ENCODE measurements at places on chromosomes 5 and 9.

DNA sequence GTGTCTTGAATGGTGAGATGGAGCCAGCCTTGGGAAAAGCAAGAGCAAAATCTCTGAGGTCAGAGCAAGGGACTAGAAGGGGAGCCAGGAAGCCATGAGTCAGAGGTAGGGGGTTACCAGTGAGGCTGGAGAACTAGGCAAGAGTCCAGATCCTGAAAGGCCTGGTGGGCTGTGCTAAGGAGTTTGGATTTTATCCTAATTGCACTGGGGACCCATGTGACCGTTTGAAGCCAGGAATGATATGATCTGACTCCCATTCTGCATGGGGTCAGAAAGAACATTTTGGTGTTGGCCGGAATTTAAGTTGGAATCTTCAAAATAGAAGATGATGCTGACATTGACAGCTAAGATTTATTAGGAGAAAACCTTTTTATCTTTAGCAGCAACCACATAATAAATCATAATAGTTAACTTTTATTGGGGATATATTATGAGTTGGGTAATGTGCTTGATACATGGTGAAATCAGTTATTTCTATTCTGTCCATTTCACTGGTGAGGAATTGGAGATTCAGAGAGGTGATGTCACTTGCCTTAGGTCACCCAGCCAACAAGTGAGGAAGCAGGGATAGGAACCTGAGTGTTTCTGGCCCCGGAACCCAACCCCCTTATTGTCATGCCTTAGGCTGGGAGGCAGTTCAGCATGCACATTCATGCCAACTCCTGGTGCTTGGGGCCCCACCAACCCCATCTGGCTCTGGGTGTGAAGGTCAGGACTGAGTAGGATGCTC lies 61.5 kb upstream of the RARS1 start:
- peak; percentile 73 for DNase-seq

GRCh38 chr5:138622051-138622450 lies 46.9 kb upstream of the HSPA9 start:
- DNase-seq, result no peak

GRCh38 chr5:159027504-159027903 lies 72.2 kb downstream of the EBF1 start:
- DNase-seq, result no peak

GRCh38 chr9:129241725-129242124 lies 63.7 kb upstream of the IER5L start:
- DNase-seq, result no peak

GRCh38 chr9:36665921-36666431 lies 93.3 kb downstream of the MELK start:
- DNase-seq, result no peak

GRCh38 chr5:130923543-130924124 lies 241.4 kb downstream of the HINT1 start:
- peak; percentile 21 for DNase-seq
